ENCODE measurements at places on chromosomes 13 and 19. TPM values are rescaled to one million over a fixed set of nuclear protein-coding genes. Genes with fewer than 3 reads are reported as not detected.

Gene PDE4A
- 15.6 TPM for total RNA-seq

Gene RNF17
- not detected for total RNA-seq

Gene ZNF264
- total RNA-seq = 50.4 TPM

Gene EFNA2
- 8.4 TPM for total RNA-seq

Gene ELANE
- total RNA-seq = not detected

Gene ADGRE1
- 0.46 TPM for total RNA-seq

Gene CCDC169
- 2.0 TPM for total RNA-seq

Gene VSTM2B
- 0.17 TPM for total RNA-seq

Gene WDR87
- total RNA-seq = not detected

Gene ABHD13
- total RNA-seq = 8.7 TPM

Gene PNMA8A
- total RNA-seq = 9.6 TPM

Gene APOC4
- total RNA-seq = not detected

Gene OR7D2
- total RNA-seq = not detected

Gene ZNF563
- total RNA-seq = 2.9 TPM

Gene SBSN
- total RNA-seq = not detected

Gene HPN
- total RNA-seq = 21.4 TPM

Gene DACT3
- total RNA-seq = 31.0 TPM

Gene MYO9B
- total RNA-seq = 75.0 TPM

Gene KISS1R
- 0.17 TPM for total RNA-seq

Gene PSG2
- not detected for total RNA-seq

Gene MYPOP
- total RNA-seq = 13.0 TPM

Gene SMAD9
- 39.7 TPM for total RNA-seq

Gene ZNF439
- 16.3 TPM for total RNA-seq

Gene CCDC8
- 8.5 TPM for total RNA-seq

Measured in mucosa of gallbladder (tissue), 1 donor.